ENCODE measurements at places on chromosomes 12 and 14.

DNA sequence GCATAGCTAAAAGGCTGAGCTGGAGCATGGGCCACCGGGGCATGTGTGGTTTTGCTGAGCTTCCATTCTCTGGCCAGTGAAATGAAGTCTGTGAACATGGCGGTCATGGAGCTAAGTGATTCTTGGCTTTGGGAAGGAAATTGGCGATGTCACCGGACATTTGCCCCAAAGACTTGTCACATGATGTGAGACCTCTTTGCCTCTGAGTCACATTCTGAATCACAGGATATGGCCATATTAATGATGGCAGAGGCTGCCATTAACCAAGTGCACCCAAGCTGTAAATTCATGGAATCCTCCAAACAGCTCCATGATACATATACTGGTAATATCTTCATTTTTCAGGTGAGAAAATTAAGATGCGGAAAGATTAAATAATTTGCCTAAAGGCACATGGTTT lies 27.4 kb upstream of the BATF start:
- no peak for DNase-seq

DNA sequence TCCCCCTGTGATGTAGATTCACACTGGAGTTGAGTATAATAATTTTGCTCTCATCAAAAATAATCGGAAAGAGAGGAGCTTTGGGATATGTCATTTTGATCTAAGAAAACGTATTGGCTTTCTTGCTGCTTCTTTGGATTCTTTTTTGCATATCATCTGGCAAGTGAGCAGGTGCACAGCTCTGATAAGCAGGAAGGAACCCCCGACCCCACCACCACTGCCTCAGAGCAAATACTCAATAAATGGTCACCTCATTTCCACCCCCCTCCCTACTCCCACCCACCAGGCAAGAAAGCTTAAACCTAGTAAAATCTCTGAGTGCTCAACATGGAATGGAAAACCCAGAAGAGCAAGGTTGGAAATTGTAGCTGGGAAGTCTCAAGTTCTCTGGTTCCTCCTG lies 49.4 kb downstream of the IFNG-AS1 start:
- DNase-seq: no peak

GRCh38 chr12:95184121-95184520 lies 33.1 kb downstream of the FGD6 start:
- no peak for DNase-seq

DNA sequence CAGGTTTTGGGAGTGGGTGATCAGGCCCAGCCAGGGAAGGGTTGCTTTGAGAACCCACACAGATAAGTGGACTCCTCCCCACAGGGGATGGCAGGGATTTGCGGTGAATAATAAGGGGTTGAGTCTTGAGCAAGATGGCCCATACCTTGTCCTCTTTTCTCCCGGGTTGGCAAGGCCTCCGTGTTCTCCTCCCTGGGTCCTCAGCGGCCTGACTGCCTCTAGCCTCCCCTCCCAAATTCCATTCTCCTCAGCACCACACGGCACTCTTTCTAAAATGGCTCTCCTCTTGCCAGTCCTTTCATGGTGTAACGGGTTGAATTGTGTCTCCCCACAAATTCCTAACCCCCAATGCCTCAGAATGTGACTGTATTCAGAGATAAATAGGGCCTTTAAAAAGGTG lies 70.0 kb downstream of the CHST11 start:
- DNase-seq: no peak

GRCh38 chr12:18262514-18262913 lies 1.2 kb downstream of the PIK3C2G start:
- DNase-seq: no peak

GRCh38 chr14:68846466-68846865 lies 53.6 kb upstream of the ZFP36L1 start:
- no peak for DNase-seq

DNA sequence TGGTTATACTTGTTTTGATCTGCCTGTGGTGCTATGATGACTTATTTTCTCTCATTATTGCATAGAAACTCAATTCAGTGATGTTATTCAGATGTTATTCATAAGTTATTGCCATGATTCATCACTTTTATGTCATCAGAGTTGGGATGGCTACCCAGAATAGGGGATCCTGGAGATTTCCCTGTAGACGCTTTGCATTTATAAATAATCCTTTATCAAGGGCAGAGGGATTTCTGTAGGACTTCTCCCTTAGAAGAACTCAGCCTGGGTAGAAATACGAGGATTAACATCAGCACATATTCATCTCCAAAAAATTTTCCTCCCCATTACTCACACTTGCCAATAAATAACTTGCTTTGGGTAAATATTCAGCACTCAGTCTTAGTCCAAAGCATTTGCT lies 4.9 kb downstream of the GPRC5A start:
- no peak for DNase-seq

DNA sequence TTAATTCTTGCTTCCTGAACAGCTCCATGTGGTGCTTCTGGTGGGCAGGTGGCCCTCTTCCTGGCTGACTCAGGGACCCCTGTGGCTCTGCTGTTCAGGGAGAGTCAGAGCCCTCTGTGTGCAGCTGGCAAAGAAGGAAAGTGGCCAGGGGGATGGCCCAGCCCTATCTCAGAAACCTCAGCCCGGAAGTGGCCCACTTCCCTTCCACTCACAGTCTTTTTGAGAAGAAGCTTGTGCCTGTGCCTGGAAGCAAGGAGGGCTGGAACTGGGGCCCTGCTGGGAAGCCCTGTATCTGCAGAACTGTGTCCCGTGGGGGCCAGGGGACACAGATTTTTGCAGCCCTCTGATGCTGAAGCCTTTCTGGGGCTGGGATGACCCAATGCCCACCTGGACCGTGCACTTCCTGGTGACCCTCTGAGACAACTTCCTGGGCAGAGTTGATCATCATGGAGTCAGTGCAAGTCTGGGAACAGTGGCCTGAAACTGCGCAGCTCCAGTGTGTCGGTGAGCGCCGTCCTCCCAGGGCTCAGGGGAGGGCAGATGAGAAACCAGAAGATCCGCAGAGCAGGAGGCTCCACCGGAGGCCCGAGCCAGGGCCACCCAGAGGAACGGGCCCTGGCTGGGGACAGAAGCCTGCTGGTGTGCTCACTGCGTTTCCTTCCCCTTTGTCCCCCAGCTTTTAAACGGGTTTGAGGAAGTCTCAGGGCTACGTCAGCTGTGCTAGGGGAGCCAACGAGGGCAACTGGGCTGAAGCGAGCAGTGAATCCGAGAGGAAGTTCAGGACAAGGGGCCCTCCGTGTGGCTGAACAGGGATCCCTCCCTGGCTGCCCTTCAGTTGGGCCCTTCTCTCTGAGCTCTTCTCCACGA lies 217.4 kb upstream of the RTL1 start:
- DNase-seq: peak; percentile 69

Data from Right ventricle myocardium superior (tissue), 1 donor.